ENCODE measurements at places on chromosomes 3 and 15.

- DNase-seq: no peak
Observed at GRCh38 chr3:77042343-77042742, 2.4 kb downstream of the ROBO2 start.

- DNase-seq: no peak
Observed at GRCh38 chr3:112059497-112059896, 25.0 kb downstream of the TMPRSS7 start.

- no peak for DNase-seq
Observed at GRCh38 chr3:180278583-180279188, 241.9 kb upstream of the PEX5L start.

DNA sequence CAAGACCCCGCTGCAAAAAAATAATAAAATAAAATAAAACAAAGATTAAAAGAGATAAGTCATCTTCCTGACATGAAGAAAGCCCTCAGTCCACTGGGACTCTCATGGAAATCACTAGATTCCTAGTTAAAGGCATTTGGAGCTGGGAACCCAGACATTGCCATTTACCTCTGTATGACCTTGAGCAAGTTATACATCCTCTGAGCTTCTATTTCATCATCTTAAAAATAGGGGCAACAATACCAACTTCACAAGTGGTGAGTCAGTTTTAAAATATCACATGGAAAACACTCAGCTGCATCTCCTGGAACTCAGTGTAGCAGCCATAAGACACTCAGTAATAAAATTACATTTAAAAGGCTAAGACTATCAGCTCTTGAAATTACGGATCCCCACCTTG lies 334.8 kb downstream of the ERC2 start:
- no peak for DNase-seq

- no peak for DNase-seq
Observed at GRCh38 chr15:80953001-80953952, 36.3 kb downstream of the MESD start.

- DNase-seq: no peak
Observed at GRCh38 chr3:90015688-90016356, 908.4 kb downstream of the EPHA3 start.

- DNase-seq: no peak
Observed at GRCh38 chr15:42737529-42738328, 801 bp upstream of the CDAN1 start.

DNA sequence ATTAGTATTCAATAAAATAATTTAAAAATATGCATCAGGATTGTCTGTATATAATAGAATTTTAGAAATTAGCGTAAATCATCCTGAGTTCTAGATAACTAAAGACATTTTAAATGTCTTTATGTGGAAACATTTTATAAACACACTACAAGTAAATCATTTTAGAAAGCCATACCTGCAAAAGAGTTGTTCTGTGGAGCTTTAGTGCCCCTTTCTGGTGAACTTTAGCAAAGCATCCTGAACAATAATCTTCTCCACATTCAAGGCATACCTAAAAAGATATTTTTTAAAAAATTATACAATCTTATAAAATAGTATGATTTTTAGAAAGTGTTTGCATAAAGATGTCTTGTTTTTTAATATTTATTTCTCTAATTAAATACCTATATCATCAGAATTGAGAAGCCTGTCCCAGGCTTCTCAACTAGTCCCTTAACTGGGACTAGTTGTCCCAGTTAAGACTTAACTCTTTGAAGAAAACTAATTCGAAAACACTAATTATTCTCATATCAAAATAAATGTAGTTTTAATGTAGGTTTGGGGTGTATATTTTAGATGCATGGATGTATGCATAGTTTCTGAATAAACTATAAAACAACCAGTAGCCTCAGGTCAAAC lies 29.7 kb downstream of the ZBBX start:
- DNase-seq: peak; percentile 68

GRCh38 chr15:68311859-68312557 lies 34.5 kb downstream of the FEM1B start:
- DNase-seq: no peak

DNA sequence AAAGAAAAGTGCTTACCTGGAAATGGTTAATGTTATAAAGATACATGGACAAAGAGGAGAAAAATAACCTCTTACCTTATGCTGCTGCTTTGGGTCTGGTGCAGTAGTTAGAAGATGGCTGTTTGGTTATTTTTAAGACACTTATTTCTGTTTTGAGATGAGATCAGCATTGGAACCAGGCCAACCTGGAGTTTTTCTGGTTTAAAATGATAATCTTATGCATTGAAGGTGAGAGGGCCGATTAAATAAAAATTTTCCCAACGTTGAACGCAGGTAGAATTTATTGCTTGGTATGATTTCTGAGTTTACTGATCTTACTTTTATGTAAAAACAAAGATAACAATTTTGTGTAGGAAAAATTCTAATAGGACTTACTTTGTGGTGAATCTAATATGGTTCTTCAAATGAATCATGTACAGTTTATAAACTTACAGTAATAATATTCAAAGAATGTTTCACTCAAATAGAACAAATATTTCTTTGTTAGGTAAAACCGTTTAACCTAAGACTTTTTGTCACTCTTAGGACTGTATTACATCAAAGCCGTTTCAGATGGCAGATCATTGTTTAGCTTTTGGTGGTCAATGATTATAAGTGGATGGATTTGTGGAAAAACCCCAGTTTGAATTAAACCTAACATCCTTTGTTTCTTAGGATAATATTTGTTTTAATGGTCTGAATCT lies 14.9 kb downstream of the UBE2E2 start:
- DNase-seq: no peak

DNA sequence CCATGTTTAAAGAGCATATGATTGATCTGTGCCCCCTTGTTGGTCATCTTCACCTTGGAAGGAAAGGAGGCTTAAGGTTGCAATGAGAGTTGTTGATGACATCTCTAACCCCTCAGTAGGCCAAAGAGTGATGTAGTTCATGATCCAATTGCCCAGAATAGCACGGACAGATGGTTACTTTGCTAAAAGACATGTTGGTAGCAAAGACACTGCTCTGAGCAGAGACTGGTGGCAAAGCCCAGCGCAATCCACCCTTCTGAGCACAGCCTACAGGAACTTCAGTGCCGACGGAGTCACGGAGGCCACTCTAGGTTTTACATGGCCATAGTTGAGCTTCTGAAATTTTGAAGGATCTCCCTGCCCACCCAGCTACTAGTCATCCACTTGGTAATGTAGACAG lies 21.8 kb downstream of the FBXO45 start:
- DNase-seq: no peak

- DNase-seq: peak; percentile 6
Observed at GRCh38 chr3:112379020-112379690, 46.2 kb downstream of the CD200 start.

GRCh38 chr3:49523756-49524747 lies 30.2 kb upstream of the BSN start:
- no peak for DNase-seq

DNA sequence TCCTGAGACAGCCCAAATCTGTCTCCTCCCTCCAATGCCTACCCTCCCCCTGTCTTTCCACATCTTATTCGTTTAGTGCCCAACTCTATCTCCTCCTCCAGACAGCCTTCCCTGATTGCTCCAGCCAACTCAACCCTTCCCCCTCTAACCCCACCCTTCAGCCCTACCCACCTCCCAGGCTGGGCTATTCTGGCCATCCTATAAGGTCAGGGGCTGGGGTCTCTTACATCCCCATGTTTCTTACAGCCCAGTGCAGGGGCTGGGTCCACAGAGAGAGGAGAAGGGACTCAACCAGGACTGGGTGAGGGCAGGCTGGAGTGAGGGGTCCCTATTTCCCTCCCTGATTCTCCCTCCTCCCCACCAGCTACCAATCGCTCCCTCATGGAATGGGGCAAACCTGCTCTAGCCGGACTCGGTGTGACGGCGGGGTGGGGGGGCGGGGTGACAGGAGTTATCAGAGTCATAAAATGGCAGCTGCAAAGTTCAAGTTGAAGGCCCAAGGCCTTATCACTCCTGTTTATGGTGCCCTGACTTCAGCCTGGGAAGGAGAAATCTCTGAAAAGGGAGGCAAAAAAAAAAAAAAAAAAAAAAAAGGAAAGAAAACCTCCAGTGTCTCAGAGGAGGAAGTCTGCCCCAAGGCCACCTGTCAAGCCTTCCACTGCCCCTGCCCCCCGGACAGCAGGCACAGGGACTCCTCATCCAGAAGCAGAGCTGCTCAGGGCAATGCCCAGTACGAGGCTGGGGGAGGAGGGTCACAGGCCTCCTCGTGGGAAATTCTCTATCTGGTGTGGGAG lies 2.1 kb downstream of the VIPR1 start:
- no peak for DNase-seq

- DNase-seq: peak; percentile 54
Observed at GRCh38 chr3:150376001-150376848, 31.9 kb upstream of the TSC22D2 start.

DNA sequence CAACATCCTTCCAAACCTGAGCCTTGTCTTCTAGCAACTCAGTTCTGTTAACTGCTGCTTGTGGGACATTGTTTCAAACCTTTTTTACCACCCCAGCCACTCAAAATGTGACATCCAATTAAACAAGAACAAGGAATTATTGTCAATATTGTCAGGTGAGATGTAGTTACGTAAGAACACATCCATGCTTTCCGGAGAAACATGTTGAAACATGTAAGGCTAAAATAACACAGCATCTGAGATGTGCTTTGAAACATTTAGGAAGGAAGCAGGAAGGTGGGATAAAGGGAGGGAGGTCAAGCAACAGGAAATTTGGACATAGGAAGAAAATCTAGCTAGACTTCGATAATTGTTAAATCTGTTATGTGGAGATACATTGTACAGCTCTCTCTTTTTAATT lies 50.9 kb upstream of the PRICKLE2 start:
- DNase-seq: no peak

DNA sequence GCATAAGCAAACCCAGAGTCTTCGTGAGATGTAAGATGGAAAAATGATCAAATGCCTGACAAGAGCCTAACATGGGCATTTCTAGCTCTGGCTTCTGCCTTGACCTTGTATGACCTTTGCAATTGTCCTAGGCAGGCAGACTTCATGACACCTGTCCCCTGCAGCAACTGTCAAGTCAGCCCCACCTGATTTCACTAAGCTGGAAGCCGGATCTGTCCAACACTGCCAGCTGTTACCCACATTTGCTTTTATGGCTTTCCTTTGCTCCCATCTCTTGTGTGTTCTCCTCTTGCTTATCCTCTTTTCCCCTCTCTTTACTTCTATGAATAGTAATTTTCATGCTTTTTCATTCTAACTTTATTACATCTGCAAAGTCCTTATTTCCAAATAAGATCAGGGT lies 48.5 kb upstream of the TNIK start:
- DNase-seq: no peak

DNA sequence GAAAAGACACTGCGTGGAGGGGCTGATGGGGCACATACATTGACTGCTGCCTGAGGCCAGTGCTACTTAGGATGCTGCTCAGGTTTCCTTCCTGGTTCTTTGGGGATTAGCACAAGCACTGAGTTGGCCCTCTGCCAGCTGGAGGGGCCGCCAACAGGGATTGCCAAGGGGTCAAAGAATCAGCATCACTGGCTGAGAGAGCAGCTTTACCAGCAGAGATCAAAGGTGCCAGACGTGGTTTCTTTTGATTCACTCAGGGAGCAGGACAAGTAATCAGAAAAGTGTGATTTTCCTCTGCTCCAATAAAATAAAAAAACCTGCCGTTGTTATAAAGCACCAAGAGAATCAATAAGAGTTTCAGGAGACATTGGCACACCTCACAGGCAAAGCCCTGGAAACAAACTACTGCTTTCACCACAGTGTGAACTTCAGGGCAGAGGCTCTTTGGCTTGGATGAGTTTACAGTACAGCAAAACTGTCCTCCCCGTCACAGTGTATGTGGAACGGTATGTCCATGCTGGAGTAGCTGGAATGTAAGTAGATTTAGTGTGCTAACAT lies 45.8 kb upstream of the FSIP1 start:
- peak; percentile 12 for DNase-seq

GRCh38 chr3:61648481-61648880 lies 87.1 kb downstream of the PTPRG start:
- DNase-seq: no peak

- no peak for DNase-seq
Observed at GRCh38 chr15:42544853-42545629, 3.6 kb downstream of the LRRC57 start.

DNA sequence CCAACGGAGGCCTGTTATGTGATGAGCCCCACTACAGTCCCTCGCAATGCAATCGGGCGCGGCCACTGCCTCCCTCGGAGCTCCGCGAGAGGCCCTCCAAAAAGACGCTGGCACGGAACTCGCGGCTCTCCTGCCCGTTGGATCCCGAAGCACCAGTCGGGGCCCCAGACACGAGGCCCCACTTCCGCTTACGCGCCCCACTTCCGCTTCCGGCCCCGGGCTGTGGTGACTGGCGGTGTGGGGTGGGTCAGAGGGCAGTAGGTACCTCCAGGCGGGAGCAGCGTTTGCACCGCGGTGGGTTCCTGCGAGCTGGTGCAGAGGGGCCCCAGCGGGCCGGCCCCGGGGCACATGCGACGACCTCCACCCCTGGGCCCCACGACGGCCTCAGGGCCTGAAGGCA lies at the start of gene TOPAZ1:
Gene TOPAZ1, plus strand, starts transcription at position 181 of the 400 bp plus-strand sequence. Its CDS starts 168 bp downstream, at position 349.
- no peak for DNase-seq

DNA sequence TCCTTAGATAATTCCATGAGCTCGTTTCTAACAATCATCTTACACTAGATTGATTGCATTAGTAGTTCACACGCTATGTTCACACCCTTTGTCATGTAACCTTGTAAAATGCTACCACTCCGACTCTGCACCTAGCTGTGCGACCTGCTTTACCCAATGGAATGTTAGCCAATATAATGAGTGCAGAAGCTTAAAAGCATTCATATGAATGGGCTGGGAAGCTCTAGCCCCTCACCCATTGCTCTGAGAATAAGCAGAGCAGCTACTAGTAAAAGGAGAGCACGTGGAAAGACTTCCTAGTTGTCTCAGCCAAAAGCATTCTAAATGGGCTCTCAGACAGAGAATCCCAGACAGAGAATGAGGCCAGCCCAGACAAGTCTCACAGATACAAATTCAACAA lies 410.6 kb upstream of the UBE2E2 start:
- no peak for DNase-seq

DNA sequence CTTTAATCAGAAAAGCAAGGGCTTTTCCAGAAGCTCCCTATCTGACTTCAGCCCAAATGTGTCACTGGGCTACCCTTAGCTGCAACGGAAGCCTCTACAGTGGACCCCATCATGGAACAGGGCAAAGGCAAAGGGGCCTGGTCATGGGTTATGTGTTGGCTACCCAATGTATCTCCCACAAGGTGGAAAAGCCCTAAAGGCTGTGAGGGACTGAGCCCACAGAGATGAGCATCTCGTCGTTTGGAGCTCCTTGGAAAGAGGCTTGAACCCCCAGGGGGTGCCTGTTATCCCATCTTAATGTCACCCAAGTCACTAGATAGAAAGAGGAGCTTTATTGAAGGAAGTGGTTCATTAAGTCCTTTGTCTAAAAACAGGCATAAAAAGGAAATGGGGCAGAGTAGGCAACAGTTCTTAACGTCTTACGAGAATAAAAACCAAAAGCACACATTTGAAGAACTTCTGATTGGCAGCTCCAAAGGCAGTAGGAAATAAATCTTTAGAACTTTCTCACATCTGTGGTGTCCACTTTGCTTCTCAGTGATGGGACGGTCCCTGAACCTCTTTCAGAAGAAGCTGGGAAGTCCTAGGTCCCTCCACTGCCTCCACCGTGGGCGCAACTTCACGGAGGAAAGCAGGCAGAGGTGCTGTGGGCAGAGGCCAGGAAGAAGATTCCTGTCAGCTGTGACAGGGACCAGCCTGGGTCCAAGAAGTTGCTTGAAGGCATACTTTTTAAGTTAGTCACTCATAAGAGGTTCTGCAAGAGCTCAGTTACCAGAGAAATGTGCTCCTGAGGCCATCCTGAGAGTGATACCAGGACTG lies 93.7 kb downstream of the MYLK start:
- DNase-seq: no peak
